Bone marrow (tissue), 2 donors: ENCODE measurements at places on chromosomes 1 and 21.

DNA sequence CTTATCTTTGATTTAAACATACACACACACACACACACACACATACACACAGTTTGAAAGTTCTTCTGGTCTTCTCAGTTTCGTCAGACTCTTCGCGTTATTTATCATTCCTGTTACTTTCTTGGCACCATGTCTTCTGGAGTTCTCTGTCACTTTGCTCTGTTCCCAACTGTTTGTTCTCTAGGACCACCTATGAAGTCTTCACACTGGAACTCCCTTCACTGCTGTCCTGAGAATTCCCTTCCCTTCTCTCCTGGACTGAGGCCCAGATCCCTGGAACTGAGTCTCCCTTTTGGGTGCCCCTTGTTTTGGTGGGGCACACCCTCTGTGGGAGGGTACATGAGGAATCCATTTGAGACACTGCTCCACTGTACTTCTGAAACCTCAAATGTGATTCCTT lies 30.5 kb downstream of the ALG14 start:
- no peak for DNase-seq

GRCh38 chr1:94697839-94698238 lies 122.3 kb upstream of the SLC44A3 start:
- no peak for DNase-seq

DNA sequence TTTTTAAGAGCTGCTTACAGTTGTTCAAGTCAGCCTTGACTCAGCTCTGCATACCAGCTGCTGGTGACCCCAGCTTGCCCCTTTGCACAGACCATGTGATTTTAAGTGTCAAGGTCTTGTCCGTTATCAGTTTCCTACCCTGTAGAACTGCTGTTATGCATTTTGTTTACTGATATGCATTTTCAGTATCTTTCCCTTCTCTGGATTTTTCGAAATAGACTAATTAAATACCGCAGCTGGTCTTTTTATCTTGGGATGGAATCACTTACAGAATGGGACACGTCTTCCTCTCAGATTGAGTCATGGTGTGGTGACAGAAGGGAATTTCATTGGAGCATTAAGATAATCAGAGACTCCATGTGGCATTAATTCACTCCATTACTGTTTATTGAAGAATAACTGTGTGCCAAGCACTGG lies 145.6 kb downstream of the FMN2 start:
- no peak for DNase-seq

DNA sequence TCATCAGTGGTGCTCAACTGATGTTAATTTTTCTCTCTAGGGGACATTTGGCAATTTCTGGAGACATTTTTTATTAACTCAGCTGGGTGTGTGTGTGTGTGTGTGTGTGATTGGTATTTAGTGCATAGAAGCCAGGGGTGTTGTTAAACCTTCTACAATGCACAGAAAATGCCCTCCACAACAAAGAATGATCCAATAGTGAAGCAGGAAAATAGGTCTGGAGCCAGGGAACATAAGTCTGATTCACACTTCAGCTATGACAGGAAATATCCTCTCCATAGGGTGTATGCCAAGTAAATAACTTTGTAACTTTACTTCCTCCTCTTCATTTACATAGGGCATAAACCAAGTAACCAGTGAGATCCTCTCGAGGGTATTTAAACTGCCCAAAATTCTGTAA lies 25.1 kb upstream of the TMEM61 start:
- no peak for DNase-seq

GRCh38 chr1:30885570-30886522 lies 22.7 kb downstream of the SDC3 start:
- no peak for DNase-seq

GRCh38 chr21:37627074-37627473 lies 260.5 kb downstream of the DYRK1A start:
- DNase-seq: no peak

DNA sequence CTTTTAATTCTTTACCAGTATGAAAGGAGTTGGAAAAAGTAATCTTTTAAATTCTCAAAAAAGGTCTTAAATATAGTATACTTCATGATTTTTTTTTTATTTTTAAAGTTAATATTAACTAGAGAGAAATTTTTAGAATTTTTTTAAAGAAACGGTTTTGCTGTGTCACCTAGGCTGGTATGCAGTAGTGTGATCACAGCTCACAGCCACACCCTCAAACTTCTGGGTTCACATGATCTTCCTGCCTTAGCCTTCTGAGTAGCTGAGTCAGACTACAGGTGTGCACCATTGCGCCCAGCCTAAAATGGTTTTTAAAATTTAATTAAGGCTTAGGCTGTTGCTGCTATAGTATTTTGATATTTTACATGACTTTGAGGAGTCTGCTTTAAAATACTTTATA lies 52.4 kb downstream of the TLCD4 start:
- DNase-seq: no peak

- DNase-seq: no peak
These were observed 15.6 kb downstream of the COL6A1 start for GRCh38 chr21:45997205-45997494.

DNA sequence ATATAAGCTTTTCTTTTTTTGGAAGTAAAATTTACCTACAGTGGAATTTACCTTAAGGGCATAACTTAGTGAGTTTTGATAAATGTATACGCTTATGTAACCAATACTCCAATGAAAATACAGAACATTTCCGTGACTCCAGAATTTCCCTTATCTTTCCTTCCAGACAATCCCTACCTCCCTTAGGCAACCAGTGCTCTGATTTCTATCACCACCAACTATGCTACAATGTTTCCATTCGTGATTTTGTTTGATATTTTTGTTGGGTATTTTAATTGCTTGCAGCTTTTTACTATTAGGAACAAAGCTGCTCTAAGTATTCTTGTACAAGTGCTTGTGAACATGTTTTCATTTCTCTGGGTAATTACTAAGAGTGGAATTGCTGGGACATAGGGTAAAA lies 14.6 kb downstream of the IFT25 start:
- no peak for DNase-seq

GRCh38 chr1:192697771-192698170 lies 61.8 kb downstream of the RGS13 start:
- DNase-seq: no peak

GRCh38 chr1:152002960-152003359 lies 9.3 kb upstream of the S100A10 start:
- no peak for DNase-seq

GRCh38 chr1:227218870-227219573 lies 99.3 kb downstream of the CDC42BPA start:
- no peak for DNase-seq

GRCh38 chr1:206524739-206525364 lies 17.5 kb downstream of the RASSF5 start:
- no peak for DNase-seq

GRCh38 chr1:56321150-56321490 lies 258.2 kb downstream of the PLPP3 start:
- no peak for DNase-seq

DNA sequence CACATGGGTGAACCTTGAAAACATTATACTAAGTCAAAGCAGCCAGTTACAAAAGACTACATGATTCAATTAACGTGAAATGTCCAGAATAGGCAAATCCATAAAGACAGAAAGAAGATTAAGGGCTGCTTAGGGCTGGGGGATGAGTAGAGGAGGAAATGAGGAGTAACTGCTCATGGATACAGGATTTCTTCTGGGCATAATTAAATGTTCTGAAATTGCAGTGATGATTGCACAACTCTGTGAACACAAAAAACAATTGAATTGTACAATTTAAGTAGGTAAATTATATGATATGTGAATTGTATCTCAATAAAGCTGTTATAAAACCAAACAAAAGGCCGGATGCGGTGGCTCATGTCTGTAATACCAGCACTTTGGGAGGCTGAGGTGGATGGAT lies 52.2 kb downstream of the RERE start:
- no peak for DNase-seq
